AG08396 (cell line): ENCODE measurements at places on chromosomes 7 and 10.

DNA sequence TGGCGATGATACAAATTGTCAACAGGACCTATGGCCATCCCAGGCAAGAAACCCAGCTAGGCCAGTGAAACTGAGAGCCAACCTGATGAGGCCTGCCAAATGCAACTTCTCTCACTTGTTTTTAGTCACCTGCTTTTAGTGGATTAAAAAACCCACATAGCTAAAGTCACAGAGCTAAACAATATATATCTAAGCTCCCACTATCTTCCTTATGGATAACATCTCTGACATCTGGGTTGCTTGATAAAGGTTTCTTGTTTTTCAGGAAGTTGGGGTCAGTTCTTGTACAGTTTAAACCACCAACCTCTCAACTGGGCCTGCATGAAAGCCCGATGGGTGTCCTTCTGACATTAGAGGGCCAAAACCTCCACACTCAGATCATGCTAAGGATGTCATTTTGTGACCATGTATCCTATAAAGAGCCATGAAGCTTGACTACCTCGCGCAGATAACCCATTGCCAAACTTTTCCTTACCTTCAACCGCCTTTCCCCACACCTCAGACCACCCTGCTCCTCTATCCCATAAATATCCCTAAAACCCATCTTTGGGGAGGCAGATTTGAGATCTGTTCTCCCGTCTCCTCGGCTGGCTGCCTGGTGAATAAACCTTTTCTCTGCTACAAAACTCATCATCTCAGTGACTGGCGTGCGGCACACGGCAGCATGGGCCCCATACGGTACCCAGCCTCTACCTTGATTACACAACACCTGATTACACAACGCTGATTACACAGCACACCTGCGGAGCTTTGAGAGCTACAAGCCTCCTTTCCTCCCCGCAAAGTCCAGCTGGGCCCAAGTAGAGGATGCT, 797 bp upstream of the STMP1 start:
- no peak for DNase-seq

GRCh38 chr7:117227091-117227490, 95.8 kb downstream of the WNT2 start:
- no peak for DNase-seq

DNA sequence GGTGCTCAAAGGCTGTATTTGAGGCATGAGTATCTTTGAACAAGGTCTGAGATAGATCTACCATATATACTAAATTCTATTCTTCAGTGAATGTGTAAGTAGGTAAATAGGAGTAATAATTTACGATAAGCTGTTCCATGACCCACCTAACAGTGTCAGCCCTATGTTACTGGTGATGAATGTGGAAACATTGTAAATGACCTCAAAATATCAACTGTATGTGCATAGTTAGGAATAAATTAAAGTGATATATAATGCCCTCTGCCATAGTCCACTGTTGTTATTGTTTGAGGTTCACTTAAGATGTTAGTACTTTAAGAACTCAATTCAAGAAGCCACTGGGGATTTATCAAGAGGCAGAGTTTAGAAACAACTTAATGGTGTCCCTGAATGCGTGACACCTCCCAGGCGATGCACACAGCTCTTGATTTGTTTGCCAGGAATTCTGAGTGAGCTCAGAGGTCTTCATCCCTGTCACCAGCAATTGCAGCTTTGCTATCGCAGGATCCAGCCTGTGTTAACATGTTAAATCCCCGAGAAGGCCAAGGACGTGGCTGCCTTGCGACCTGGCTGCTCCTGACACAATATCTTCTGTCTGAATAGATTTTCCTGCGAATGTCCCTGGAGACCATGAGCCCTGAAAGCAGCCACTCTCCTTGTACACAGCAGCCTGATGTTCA, 104.9 kb downstream of the KLF6 start:
- no peak for DNase-seq

DNA sequence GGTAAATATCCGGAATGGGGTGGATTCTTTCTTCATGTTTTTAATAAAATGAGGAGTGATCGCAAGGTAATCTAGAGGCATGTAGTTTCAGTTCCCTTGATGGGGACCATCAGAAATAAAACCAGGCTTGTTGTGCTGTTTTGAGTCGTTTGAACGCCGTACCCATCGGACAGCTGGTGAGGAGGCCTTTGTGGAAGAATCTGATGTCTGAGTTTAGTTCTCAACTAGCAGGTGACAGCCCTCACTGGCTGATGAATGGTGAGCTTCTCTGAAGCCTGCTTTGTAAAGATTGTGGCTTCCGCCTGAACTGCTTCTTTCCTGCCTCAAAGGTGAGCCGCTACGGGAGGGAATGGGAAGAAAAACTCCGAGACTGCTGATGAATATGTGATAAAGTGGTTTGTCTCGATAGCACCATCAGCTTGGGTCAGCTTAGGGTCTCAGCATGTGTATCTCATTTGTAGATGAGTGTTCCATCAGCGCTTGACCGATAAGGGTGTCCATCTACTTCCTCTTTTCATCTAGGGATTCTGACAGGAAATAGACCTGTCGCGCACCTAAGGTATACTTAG, 977 bp downstream of the TMEM248 start:
- peak; percentile 41 for DNase-seq

GRCh38 chr10:2619916-2620315, 447.4 kb upstream of the PFKP start:
- no peak for DNase-seq

DNA sequence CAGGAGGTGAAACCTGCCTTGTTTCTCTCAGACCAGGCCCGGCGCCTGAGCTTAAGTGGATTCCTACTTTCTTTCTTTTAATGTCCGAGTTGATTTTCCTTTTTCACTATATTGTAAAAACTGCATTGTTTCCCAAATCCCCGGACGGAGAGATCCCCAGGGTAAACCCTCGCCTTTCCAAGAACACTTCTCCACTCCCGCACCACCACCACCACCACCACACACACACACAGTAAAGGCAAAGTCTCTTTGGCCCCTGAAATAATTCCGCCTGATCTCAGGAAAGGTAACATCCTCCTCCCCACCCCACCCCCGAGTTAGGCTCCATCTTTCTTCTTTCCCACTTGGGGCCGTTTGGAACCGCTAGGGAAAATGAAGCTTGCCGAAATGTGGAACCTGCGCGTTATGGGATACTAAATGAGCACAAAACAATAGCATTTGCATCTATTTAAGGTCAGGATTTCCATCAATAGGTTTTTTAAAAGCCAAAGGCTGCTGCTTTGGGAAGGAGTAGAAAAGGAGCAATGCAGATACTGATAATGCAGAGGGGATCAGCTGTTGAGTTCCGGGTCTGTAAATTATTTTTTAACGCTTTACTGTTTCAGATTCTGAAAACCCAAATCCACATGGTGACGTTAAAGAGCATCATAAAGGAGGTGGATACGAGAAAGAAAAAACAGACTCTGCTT, 2.5 kb downstream of the HPSE2 start:
- DNase-seq = no peak

DNA sequence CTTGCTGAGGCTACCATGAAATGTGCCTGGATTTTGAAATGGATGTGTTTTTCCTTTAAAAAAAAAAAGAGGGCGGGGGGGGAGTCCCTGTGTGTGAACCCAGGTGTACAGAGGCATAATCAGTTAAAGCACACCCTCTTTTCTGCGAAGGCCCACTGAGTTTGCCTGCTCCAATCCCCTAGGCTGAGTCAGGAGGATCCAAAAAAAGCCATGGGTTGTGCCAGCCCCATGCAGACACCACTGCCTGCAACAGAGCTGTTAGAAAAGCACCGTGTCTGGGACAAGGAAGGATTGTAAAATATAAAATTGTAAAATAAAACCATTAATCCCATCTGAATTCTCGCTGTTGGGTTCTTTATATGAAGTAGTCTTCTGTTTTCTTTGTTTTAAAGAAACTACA, 217.9 kb downstream of the ADAM12 start:
- DNase-seq = no peak

DNA sequence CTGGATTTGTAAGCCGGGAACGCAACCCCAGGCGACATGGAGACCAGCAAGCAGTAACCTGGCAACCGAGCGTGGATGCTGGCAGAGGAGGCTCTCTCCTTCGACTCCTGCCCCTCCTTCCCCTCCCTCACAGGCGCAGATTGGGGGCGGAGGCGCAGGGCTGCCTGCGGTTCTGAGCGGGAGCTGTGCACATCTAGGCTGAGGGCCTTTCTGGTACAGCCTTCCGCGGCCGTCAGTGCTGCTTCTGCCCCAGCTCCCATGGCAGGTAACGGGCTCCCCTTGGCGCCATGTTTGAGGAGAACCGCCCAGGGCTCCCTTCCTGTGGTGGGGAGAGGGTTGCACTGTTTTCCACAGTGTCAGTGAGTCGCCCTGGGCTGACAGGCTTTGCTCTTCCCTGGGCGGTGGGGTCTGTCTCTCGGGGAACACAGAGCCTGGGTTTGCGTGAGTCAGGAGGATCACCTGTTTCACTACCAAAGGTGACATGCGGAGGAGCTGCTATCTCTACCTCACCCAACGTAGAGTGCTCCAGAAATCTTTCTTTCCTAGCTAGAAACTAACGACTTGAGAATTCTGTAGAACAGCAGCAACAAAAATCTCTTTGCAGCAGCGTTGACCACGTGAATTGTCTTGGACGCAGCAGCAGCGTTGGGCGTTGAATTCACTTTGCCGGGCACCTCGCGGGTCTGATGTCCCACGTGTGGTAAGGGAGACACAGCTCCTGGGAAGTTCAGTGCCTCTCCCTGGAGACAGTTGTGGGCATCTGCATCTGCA, 154.8 kb upstream of the COBL start:
- DNase-seq = no peak

DNA sequence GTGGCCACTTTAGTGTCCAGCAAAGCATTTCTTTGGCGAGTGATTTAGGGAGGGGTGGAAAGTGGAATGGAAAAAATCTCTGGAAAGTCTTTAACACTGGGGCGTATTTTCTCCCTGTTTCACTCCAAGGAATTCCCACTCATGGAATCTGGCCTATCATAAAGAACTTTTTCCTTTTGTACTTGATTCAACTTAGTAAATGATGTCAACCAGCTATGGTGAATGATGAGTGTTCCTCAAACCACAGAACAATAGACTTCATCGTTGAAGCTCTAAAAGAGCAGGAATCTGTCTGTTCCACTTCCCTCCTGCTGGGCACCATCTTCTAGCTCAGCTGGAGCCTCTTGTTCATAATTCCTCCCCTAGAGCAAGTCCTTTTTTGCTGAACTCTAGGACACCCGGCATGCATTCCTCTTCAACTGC, 66.5 kb downstream of the EPDR1 start:
- DNase-seq = no peak

GRCh38 chr7:134890246-134891240, 95.8 kb upstream of the AGBL3 start:
- DNase-seq = peak; percentile 14

DNA sequence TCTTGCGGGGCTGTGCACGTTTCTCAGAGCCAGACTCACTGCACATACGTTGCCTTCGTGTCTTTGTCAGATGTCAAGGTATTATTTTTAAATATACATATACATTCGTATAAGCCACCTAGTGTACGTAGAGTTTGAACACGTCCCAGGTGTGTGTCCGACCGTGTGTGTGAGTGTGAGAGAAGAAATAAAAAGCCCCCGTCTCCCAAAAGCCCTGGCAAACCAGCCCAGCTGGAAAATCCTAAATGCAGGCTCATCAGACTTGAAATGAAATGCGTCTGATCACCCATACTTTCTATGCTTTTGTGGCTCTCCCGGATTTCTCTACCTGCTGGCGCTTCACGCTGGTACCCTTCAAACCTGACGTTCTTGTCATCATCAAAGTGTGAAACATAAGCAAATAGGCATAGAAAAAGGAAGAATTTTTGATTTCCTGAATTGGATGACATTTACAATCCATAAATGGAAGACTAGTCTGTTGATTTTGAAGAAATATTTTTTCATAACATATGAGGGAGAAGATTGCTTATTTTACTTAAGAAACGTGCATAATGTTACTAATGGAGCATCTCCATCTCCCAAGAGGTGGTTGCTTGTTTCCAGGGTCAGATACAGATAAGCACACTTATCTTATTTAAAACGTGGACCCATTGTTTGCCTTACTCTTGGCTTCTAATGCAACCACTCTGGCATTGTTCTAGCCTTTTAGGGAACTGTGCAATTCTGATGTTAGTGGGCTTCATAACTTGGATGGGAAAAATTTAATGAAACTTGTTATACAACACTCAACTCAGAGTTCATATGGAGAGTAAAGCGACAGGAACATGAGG, 971 bp downstream of the PRKG1 start:
- no peak for DNase-seq

GRCh38 chr7:17370901-17371585, 72.6 kb downstream of the AHR start:
- no peak for DNase-seq

DNA sequence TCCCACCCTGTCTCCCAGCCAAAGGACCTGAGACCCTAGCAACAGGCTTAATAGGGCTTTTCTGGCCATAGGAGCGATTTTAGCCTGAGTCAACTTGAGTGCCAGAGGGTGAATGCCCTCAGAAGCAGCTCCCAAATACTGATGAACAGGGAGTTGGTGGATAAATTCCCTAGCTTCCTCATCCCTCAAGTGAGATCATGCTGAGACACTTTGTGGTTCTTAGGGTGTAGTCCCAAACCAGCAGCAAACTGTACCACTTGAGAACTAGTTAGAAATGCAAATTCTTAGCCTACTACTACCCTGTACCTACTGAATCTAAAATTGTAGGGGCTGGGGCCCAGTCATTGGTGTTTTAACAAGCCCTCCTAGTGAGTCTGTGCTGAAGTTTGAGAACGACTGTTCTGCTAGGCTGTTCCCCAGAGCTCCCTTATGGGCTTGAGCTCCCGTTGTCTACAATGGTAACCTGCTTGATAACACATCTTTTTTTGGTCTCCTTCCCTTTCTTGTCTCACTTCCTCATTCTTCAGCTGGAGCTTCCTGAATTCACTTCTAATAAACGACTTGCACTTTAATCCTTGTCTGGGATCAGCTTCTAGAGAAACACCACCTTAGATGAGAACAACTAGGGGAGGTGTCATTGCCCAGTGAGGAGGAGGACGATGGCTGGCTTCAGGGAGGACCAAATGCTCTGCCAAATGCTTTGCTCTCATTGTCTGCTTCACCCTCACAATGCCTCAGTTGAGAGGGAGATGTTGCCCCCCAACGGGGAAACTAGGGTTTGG, 18.2 kb upstream of the CDH23 start:
- DNase-seq = no peak

DNA sequence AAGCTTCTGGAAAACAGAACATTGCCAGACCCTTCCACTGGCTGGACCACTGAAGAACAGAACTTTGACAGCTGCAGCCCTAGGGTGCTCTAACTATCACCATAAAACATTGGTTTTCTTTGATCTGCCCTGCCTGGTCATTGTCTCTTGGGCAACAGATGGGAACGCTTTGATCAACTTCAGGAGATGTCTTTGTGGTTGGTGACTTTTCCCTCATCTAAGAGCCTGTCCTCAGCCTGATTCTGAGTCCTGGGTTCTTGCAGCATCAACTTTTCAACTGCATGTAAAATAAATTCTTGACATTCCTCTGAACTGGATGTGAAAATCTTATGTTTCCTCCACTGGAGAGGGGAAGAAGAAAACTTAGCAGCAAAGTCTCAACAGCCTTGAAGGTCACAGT, 53.1 kb upstream of the ZNRF2 start:
- no peak for DNase-seq

GRCh38 chr10:102064868-102065560, at the start of gene HPS6:
Gene HPS6, plus strand, starts transcription at chr10:102065349. Its CDS starts 126 bp downstream, at chr10:102065475.
- DNase-seq = peak; percentile 97
